CD8-positive, alpha-beta T cell (primary cell): ENCODE measurements at places on chromosomes 4 and X.

DNA sequence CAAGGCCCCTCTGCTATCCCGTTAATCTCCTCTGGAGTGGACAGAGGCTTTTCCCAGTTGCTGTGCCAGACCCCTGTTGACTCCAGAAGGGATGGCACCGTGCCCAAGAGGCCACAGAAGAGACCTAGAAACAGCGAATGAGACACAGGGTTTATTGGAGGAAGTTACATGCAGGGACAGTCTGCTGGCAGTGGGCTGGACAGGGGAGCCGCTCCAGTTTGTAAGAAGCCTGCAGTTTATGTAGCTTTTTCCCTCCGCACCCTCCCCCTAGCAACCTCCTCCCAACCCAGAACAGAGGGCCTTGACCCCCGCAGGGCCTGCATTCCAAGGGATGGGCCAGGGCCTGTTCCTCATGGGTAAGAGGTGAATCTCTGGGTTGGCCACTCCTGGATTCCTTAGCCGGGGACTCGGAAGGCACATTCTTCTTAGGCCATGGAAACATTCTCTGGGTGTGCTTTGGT is 216.8 kb upstream of the PSAPL1 start:
- no peak for DNase-seq

DNA sequence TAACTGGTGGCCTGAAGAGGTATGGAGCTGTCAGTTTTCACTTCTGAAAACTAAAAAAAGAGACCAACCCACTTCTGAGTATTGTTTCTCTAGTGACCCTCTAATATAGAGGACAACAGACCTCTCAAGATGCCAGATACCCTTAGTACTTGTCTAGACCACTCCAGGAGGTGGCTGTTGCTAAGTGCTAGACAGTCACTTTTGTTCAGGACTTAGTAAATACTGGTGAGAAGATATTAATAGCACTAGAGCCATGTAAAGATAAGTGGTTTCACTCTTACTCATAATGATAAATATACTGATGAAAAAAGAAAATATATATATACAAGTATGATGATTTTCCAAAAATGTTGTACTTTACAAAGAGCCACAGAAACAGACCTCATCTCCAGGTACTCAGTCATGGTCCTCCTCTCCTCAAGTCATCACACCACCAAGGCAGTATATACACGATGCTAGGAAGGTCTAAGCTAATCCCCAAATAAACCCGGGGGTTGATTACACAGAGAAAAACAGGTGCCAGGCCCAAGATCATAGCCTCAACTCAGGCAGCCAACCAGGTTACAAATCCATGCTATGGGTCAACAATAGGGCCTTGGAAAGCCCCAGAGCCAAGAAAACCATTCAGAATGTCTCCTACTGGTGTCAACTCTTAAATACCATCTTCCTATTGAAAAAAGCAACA is 66.9 kb downstream of the ARHGEF9 start:
- no peak for DNase-seq

- no peak for DNase-seq
Measured at GRCh38 chrX:14775416-14775815, 97.5 kb downstream of the FANCB start.

GRCh38 chr4:122163301-122163700 is 11.2 kb downstream of the BLTP1 start:
- no peak for DNase-seq
